ENCODE measurements at places on chromosomes 2 and 18.
A peak's percentile ranks its signal among the peaks of the same experiment; 100 is the strongest.

DNA sequence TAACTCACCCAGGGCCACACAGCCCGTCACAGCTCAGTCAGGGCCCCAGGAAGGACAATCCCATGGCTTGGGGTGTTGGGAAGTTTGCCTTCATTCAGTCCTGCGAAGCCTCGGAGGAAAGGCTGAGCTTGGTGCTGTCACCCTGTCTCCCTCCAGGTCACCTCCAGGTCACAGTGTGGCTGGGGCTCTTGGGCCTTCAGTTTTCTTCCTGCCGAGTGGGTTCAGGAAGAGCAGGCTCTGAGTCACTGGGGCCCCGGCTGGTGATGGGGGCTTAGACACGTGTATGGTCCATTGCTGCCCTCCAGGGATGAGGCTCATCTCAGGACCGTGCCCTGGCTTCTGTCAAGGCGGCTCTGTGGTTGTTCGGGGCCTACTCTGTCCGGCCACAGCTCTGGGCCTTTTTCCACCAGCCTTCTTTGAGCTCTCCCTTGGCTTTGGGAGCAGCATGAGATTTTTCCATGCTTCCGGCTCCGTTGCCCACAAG lies 118.6 kb downstream of the INHBB start:
- H3K4me3 ChIP-seq, result no peak overlapping the region
- peaks cover 5% of the 10 kb centered on the region for H3K4me1 ChIP-seq
- peaks cover 68% of the 10 kb centered on the region for H3K27me3 ChIP-seq
- no peak for DNase-seq
- H3K36me3 ChIP-seq, result no peaks in the 10 kb centered on the region

DNA sequence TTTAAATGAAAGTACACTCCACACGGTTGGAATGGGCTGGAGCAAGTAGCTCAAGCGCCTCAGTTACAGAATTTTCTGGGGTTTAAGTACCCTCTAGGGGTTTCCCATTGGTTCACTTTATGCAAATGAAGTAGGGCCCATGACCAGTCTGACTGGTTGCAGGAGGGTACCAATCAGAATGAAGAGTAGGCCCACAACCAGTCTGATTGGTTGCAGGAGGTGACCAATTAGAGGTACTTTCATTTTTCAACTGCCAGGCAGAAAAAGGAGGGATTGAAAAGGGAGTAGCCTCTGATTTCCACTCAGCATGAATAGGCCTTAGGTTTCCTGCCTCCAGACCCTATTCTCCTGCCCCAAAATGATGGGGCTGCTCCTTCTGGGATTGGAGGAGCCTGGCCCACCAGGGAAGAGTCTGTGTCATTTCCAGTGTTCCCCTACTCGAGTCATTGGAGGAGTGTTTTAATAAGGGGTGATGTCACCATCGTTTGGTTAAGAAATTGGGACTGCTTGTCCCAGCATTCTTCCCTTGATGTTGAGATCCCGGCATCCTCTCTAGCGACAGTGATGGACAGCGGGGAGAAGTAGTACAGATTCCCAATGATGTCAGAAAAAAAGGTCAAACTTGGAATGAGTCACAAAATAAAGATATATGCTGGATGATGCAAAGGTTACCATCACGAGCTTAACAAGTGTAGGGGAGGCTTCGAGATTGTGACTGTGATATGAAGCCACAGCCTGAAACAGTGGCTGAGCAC lies 210.4 kb downstream of the SH3BP4 start:
- H3K4me3 ChIP-seq, result no peak overlapping the region
- H3K4me1 ChIP-seq, result no peaks in the 10 kb centered on the region
- H3K27ac ChIP-seq, result no peak overlapping the region
- no peaks in the 10 kb centered on the region for H3K27me3 ChIP-seq
- H3K36me3 ChIP-seq, result no peaks in the 10 kb centered on the region

- H3K27ac ChIP-seq, result no peak overlapping the region
- no peak overlapping the region for H3K4me3 ChIP-seq
Measured at GRCh38 chr18:11500153-11501122, 109.0 kb upstream of the SLC35G4 start.

DNA sequence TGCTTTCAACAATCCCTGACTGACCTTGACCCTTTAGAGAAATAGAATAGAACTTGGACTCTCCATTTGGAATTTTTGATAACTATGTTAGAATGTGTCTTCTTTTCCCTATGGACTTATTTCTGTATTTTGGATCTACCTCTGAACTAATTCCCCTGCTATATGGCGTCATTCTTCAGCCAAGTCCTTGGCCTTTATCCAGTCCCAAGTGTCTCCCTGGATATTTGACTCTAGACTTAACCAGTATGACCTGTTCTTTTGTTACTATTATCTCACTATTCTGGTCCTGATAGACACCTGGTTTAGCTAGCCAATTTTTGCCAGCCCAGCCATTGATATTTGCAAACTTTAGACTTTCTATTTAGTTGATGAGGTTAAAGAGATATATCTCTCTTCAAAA lies 186.8 kb downstream of the KCNS3 start:
- no peak for DNase-seq
- H3K4me1 ChIP-seq, result peaks cover 11% of the 10 kb centered on the region
- H3K27ac ChIP-seq, result no peak overlapping the region
- H3K4me3 ChIP-seq, result no peak overlapping the region
- no peaks in the 10 kb centered on the region for H3K27me3 ChIP-seq
- no peaks in the 10 kb centered on the region for H3K36me3 ChIP-seq

GRCh38 chr2:25790074-25790790 lies 88.1 kb downstream of the ASXL2 start:
- no peak overlapping the region for H3K4me3 ChIP-seq
- H3K36me3 ChIP-seq, result no peaks in the 10 kb centered on the region
- no peaks in the 10 kb centered on the region for H3K27me3 ChIP-seq
- no peak for DNase-seq
- no peaks in the 10 kb centered on the region for H3K4me1 ChIP-seq

- no peaks in the 10 kb centered on the region for H3K4me1 ChIP-seq
- no peak overlapping the region for H3K4me3 ChIP-seq
- no peaks in the 10 kb centered on the region for H3K36me3 ChIP-seq
- no peak for DNase-seq
Measured at GRCh38 chr2:159653962-159654361, 37.6 kb upstream of the BAZ2B start.

DNA sequence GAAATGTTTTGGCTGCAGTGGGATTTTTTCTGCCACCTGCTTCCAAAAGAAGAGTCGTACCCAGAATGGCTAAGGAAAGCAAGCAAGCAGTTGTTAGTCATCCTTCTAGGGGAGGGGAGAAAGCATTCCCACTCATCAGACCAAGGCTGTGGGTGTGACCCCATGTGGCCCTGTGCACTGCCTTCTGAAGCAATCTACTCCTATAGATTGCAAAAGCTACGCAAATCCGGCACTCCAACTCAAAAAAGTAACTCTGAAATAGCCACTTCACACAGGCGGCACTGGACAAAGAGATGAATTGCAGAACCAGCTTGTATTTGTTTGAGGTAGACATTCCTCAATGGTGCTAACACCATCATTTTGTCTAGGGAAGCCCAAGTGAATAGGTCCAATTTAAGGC lies 44.3 kb downstream of the ST3GAL5 start:
- H3K27me3 ChIP-seq, result no peaks in the 10 kb centered on the region
- H3K27ac ChIP-seq, result no peak overlapping the region
- no peak for DNase-seq
- H3K4me3 ChIP-seq, result no peak overlapping the region

DNA sequence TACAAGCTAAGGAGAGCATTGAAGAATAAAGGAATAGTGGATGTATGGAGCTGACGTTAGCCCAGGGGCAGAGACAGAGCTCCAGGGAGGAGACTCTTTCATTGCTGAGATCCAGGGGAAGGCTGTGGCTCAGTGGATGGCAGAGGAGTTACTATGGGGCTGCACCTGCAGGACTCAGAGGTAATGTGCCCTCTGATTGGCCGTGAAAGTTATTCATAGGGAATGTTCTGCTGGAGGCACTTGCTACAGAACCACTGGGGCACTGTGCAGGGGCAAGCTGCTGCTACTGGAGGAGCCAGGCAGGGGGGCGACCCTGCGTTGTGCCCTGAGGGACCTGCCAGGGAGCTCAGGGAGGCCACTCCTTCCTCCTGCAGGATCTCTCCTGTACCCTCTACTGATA lies 199.2 kb downstream of the PTPRM start:
- no peak for DNase-seq
- no peaks in the 10 kb centered on the region for H3K27me3 ChIP-seq
- no peaks in the 10 kb centered on the region for H3K36me3 ChIP-seq
- no peak overlapping the region for H3K4me3 ChIP-seq

DNA sequence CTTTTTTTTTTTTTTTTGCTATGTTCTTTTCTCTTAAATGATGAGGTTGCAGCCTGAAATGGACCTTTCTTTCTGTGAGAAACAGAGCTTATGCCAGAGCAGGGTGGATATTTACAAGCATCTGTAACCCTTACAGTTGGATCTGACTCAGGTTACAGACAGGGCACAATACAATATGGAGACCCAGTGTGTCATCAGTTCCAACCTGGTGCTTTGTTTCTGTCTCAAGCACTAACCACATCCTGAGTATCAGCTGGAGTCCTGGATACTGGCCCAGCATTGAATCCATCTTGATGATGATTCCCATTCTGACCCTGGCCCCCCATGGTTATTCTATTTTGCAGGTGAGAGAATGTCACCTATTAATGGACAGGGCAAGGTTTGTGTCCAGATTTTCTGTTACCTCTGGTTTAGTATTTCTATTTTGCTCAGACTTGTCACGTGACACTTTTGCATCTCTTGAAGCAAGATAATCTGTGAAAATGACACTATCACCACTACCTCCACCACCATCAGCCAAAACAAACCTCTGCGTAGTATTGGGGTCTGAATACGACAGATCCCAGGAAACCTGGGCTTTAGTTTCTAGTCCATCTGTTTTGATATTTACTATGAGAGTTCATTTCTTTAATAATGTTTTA lies 174.0 kb downstream of the CCDC85A start:
- H3K27me3 ChIP-seq, result no peaks in the 10 kb centered on the region
- DNase-seq, result no peak
- no peak overlapping the region for H3K27ac ChIP-seq
- no peak overlapping the region for H3K4me3 ChIP-seq
- H3K4me1 ChIP-seq, result no peaks in the 10 kb centered on the region

GRCh38 chr2:188293601-188294351 lies 2.1 kb downstream of the GULP1 start:
- no peaks in the 10 kb centered on the region for H3K27me3 ChIP-seq
- H3K4me1 ChIP-seq, result peaks cover 48% of the 10 kb centered on the region
- peak overlapping the region; percentile 84 for H3K4me3 ChIP-seq
- peak overlapping the region; percentile 96 for H3K27ac ChIP-seq
- no peaks in the 10 kb centered on the region for H3K36me3 ChIP-seq

DNA sequence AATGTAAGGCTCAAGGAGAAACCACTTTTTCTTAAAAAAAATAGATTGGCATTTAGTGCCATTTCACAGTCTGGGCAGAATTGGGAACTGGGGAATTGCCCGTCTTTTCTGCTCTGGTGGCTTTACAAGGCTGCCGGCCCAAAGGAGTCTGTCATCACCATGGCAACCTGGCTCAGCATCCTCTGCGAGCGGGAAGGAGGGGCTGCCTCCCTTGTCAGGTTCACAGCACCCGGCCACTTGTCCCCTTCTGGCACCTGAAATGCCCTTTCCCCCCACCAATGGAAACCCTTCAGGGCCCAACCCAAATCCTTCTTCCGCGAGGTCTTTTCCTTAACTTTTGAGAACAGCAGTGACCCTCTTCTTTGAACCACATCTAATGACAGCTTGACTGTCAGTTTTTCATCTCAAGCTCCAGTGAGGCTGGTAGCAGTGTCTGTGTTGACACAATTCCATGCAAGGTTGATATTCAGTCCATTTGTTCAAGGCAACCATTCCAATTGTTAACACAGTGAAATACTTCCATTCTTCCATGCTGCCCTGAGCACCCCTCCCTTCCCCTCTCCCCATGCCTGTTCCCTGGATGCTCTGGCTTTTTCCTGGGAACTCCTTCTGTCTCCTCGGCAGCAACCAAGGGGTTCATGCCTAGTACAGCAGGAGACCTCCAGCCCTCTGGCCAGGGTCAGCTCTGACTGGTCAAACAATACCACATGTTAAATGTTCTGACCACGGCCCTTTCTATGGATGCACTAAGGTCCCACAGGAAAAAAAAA lies 79.6 kb downstream of the DNER start:
- H3K27me3 ChIP-seq, result no peaks in the 10 kb centered on the region
- H3K4me3 ChIP-seq, result no peak overlapping the region
- no peak overlapping the region for H3K27ac ChIP-seq
- H3K4me1 ChIP-seq, result no peaks in the 10 kb centered on the region
- no peak for DNase-seq
- no peaks in the 10 kb centered on the region for H3K36me3 ChIP-seq

GRCh38 chr2:28717339-28717758 lies 34.3 kb upstream of the PPP1CB start:
- peak; percentile 23 for DNase-seq
- H3K27ac ChIP-seq, result peak overlapping the region; percentile 88
- H3K4me1 ChIP-seq, result peaks cover 30% of the 10 kb centered on the region
- no peaks in the 10 kb centered on the region for H3K36me3 ChIP-seq

- H3K4me3 ChIP-seq, result no peak overlapping the region
- no peak for DNase-seq
- H3K36me3 ChIP-seq, result no peaks in the 10 kb centered on the region
Measured at GRCh38 chr18:58579561-58580047, 49.3 kb downstream of the ALPK2 start.

DNA sequence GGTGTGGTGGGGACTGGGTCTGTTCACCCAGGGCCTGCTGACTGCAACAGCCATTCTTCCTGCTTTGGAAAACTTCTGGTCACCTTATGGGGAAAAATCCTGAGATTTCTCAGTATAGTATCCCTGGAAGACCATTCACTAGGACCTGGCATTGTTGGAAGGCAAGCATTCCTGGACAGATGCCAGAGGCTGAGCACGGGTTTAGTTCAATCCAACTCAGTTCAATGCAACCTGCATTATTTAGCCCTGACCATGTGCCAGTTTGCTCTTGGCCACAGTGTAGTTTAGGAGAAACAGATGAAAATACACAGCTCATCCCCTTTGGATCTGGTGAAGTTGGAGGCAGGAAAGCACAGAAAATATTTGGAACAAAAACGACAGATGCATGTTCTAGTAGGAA lies 95.9 kb downstream of the LPIN1 start:
- H3K27me3 ChIP-seq, result no peaks in the 10 kb centered on the region
- no peaks in the 10 kb centered on the region for H3K4me1 ChIP-seq
- H3K27ac ChIP-seq, result no peak overlapping the region
- no peak for DNase-seq

GRCh38 chr2:196365145-196365544 lies 193.8 kb upstream of the STK17B start:
- H3K27ac ChIP-seq, result no peak overlapping the region
- no peaks in the 10 kb centered on the region for H3K27me3 ChIP-seq
- DNase-seq, result no peak
- H3K36me3 ChIP-seq, result no peaks in the 10 kb centered on the region

- no peak overlapping the region for H3K27ac ChIP-seq
- no peaks in the 10 kb centered on the region for H3K4me1 ChIP-seq
- no peak for DNase-seq
- no peaks in the 10 kb centered on the region for H3K27me3 ChIP-seq
- H3K4me3 ChIP-seq, result no peak overlapping the region
Measured at GRCh38 chr2:38021589-38021988, 54.4 kb downstream of the CYP1B1 start.

- H3K27me3 ChIP-seq, result peaks cover 14% of the 10 kb centered on the region
- no peak for DNase-seq
- H3K4me1 ChIP-seq, result peaks cover 10% of the 10 kb centered on the region
- H3K4me3 ChIP-seq, result no peak overlapping the region
- H3K36me3 ChIP-seq, result no peaks in the 10 kb centered on the region
- H3K27ac ChIP-seq, result no peak overlapping the region
Measured at GRCh38 chr2:239834143-239834542, 191.0 kb downstream of the NDUFA10 start.

Data from esophagus squamous epithelium (tissue), 5 donors.